ENCODE measurements at places on chromosomes 16 and 17. TPM values are rescaled to one million over a fixed set of nuclear protein-coding genes. Genes with fewer than 3 reads are reported as not detected.

GRCh38 chr17:1695365-1695764 lies 10.7 kb upstream of the PRPF8 start:
- DNase-seq, result no peak

Gene TAOK2
- 159 TPM for total RNA-seq

Gene ZNF287
- total RNA-seq, result 1.9 TPM

Gene NPIPA1
- 33.8 TPM for total RNA-seq

GRCh38 chr16:81513204-81514040 lies 68.8 kb downstream of the CMIP start:
- DNase-seq, result peak; percentile 86

DNA sequence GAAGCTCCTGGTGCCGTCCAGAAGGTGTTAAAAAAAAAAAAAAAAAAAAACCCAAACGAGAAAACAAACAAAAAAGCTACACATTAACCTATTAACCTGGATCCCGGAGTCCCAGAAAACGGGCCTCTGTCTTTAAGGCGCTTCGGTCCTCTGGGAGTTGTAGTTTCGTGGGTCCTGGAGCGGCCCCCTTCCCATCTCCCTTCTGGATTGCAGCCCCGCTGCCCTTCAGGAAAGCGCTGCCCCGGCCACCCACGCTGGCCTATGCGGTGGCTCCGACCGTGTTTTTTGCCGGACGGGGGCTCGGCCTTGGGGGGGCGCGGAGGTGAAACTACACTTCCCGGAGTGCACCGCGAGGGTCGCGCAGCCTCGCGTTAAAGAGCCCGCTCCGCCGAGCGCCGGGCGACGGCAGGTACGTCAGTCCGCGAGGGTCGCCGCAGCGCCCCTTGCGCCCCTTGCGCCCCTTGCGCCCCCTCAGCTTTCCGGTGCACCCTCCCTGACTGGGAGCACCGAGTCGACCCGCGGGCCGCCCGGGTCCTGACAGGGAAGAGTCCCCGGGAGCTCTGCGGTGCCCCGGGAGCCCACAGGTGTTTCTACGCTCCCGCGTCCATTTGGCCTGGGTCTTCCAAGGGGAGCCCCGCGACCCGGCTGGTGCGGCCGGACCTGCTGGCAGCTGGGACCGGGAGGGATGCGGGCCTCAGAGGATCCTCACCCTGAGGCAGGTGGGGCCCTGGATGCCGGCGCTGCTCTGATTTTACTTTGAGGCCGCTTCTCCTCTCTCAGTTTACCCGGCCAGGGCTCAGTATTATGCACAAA lies at the start of gene FCSK:
FCSK (plus strand) TSS at position 374 of the 813 bp plus-strand sequence. CDS start 8,596 bp downstream, outside the sequence.
- peak; percentile 70 for DNase-seq

- DNase-seq, result no peak
Measured at GRCh38 chr16:74735162-74735452, 34.4 kb upstream of the MLKL start.

DNA sequence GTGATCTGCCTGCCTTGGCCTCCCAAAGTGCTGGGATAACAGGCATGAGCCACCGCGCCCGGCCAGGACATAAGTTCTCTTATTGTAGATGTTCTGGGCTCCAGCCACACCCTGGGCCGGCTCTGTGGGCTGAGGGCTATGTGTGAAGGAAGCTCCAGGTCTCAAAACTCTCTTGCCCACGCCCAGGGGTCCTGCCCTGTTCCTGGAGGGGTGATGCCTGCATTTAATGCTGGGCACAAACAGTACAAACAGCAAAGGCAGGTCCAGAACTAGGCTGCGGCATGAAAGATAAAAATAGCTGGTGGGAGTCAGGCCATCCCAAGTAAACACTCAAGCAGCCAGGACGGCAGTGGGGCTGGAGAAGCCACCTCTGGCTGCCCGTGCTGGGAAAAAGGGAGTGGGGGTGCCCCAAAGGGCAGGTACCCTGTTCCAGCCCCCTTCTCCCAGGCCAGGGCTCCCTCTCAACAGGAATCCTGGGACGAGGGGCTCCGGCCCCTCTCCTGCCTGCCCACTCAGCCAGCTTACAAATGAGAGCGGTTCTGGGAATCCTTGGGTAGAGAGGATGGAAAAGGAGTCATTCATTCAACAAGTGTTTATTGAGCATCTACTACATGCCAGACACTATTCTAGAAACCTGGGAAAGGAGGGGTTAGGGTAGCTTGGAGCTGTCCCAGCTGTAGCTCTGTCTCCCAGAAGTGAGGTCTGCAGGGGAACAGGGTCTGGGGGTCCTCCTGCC lies 4.6 kb downstream of the TRIM47 start:
- no peak for DNase-seq

DNA sequence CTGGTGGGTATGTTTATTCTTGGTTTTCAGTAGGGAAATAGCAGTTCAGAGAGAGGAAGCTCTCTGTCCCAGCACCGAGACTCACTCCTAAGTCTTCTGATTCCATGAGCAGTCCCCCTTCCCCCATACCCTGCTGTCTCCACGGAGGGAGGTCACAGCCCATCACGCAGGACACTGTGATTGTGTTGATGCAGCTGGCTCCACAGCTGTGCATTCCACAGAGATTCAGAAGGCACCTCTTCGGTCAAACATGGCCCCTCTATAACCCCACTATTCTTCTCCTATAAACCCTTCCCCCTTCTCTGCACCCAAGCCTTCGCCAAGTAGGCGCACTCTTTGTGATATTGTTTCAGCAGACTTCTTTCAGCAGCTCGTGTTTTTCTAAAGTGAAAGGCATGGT lies 104.3 kb upstream of the HLF start:
- DNase-seq, result no peak

- DNase-seq, result peak; percentile 68
Measured at GRCh38 chr17:17837966-17838962, 1.5 kb upstream of the SREBF1 start.

DNA sequence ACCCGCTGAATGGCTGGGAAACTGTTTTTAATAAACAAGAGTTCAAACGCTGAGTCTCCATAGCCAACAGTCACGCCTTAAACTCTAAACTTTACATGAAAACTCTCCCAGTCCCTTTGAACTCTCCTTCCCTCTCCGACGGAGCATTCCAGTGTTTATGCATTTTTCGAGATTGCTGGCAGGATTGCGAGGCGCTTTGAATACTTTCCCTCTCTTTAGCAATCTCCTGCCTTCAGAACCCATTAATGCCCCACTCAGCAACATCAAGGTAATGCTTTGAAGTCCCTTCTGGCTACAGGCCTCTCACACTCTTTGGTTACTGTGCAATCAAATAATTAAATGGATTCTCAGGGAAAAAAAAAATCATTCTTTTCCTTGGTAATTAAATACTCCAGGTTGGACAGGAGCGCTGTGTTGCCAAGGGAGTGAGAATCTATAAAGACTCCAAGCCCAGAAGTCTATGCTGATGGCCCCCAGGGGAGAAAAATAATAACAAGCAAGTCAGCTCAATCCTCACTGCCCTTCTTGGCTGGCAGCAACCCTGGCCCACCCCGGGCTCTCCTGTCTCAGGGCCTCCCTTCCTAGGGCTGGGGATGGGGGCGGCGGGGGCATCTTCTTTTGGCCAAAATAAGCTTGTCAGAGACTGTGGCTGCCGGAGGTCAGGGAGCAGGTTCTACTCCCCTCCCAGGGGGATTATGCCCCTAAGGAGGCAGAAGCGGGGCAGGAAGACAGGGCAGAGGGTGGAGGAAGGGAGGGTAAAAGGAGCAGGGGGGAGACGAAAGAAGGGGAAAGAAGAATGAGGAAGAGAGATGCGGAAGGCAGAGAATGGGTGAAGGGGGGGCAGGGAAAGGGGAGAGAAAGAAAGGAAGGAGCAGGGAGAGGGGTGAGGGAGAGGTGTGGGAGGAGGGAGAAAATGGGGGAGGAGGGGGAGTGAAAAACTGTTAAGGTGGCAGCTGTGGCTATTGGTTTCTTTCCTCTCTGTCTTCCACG lies 45.2 kb downstream of the AXIN2 start:
- no peak for DNase-seq

- DNase-seq, result no peak
Measured at GRCh38 chr16:15484662-15485061, 50.3 kb downstream of the BMERB1 start.

Gene BCL6B
- 140 TPM for total RNA-seq

Gene KRT31
- total RNA-seq, result not detected

DNA sequence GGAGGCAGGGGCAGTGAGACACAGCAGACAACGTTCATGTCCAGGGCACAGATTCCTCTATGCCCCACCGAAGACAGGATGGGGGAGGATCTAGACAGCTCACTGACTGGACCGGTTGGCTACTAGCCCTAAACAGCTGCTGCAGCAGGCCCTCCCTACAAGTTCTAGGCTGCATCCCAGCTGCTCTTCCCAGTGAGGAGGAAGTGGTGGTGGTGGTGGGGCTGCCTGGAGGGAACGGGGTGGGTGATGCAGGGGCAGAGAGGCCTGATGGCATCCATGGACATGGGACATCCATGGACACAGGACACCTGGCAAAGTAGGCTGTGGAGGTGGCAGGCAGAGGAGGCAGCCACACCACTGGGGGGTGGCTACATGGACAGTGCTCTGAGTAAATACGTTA lies 18.3 kb downstream of the SPHK1 start:
- no peak for DNase-seq

Gene KRT24
- total RNA-seq, result not detected

Gene TBC1D26
- not detected for total RNA-seq

DNA sequence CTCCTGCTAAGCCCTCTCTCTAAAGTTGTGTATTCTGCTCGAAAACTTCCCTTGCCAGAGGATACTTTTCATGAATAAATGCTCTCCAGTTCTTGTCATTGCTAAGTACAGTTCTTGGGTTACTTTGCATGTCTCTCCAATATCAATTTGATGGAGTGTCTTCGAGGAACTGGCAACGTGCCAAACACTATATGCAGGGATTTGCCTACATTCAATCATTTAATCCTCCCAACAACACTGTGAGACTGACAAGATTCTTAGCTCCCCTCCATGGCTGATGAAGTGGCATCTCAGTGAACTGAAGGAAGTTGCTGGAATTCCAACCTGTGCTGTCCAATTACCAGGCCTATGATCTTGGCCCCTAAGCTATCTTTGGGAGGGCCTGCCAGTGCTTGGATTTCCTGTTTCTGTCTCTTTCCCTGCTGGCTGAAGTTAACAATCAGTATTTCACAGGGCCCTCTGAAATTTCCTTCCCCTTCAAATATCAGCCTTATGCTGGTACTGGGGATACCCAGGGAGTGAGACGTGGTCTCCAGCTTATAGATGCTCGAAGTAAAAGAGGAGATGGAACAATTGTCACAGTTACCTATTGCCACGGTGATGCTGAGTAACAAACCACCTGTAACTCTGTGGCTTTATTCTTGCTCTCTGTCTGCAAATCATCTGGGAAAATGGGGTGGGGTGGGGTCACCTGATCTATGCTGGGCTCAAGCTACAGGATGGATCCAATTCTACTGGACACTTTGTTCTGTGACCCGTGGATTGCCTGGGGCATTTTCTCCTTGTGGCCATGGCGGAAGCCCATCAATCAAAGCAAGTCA lies 19.4 kb upstream of the CRISPLD2 start:
- peak; percentile 42 for DNase-seq

- peak; percentile 51 for DNase-seq
Measured at GRCh38 chr17:29176558-29177351, 3.4 kb downstream of the MYO18A start.

Gene TSPAN10
- total RNA-seq, result 0.68 TPM

DNA sequence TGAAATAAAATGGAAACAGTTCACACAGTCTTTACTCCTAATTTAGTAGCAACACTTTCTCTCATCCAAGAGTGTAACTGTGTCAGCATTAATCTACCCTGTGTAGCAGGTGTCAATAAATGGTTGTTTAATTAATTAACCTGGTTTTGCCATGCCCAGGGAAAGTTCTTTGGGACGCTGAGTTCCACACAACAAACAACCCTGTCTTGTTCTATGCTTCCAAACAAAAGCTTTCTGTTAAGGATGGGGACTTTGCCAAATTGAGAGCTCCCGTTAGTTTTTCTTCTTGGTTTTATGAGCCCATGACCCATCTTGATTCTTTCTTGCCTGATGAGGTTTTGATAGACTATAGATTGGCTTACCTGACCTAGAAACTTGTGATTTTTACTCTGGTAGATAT lies 530.1 kb downstream of the KCNJ2 start:
- no peak for DNase-seq

Gene USP6
- 0.05 TPM for total RNA-seq

DNA sequence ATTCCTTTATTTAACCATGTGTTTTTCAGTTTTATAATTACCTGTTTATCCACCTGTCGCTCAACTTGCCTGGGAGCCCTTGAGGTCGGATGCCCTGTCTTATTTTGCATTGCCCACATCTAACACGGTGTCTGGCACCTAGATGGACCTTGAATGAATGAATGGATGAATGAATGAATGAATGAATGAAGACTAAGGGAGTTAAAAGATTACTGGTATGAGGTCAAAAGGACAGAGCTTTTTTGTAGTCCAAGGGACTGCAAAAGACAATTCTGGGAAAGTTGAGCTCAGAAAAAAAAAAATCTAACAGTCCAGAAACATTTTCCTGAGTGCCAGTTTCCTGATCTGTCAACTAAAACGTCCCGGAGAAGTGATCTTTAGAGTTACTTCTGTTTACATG lies 244.6 kb upstream of the MYOCD start:
- DNase-seq, result no peak

- DNase-seq, result no peak
Measured at GRCh38 chr16:59188029-59188428, 453.9 kb upstream of the GOT2 start.

GRCh38 chr17:57975044-57975443 lies 13.0 kb downstream of the VEZF1 start:
- DNase-seq, result no peak

DNA sequence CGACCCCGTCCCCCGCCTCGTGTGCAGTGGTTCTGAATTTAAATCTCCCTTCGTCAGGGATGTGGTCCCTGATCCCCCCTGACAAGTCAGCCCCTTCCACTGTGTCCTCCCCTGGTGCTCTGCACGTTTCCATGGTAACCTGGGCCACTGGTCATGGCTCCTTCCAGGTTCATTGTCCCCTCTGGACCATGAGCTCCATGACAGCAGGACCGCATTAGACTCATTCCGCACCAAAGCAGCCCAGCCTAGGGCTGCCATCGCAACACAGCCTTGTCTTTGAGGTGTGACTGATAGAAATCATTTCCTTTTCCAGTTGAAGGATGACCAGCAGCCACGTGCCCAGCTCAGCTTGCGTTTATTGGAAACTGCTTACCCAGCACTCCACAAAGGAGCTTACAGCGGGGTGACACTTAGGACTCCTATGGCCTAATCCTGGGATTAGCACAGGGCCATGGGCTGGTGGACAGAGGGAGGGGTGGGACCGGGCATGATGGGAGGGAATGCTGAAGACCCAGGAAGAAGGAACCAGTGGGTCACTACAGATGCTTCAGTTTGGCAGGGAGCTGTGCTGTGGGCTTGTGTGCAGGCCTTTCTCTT lies 7.6 kb downstream of the RCVRN start:
- DNase-seq, result no peak

Gene CD79B
- 2.1 TPM for total RNA-seq

GRCh38 chr17:76408037-76408849 lies 23.8 kb downstream of the SPHK1 start:
- peak; percentile 78 for DNase-seq

DNA sequence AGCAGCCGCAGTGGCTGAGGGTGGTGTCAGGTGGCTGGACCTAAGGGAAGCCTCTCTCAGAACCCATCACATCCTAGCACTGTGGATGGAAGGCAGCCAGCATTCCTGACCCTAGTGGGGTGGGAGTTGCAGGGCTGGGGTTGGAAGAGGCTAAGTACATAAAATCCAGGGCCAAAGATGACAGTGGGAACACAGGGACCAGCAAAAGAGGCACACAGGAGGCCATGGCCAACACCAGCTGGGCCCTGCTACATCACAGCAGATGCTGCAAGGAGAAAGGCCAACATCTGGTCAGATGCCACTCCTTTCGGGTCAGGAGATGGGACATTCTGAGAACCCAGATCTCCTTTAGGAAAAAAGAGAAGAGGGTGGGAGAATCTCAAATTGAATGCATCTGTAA lies 415.4 kb downstream of the SLC39A11 start:
- no peak for DNase-seq

Gene YBX2
- total RNA-seq, result 0.17 TPM

Gene NME2
- 883 TPM for total RNA-seq

GRCh38 chr17:77657839-77658238 lies 300.7 kb upstream of the TNRC6C start:
- no peak for DNase-seq
